Epithelial cell of umbilical artery (primary cell): ENCODE measurements at places on chromosomes 11 and 22. TPM values are rescaled to one million over a fixed set of nuclear protein-coding genes. Genes with fewer than 3 reads are reported as not detected.

Gene UBE4A
- total RNA-seq = 24.7 and 29.3 TPM in 2 replicates

Gene SLC25A18
- not detected in 2 replicates for total RNA-seq

Gene HEPHL1
- not detected in 2 replicates for total RNA-seq

Gene TIGD3
- 0.32 TPM in 1 of 2 replicates, not detected in the other for total RNA-seq

Gene KCNQ1OT1
- 0.65 and 1.5 TPM in 2 replicates for total RNA-seq

Gene NCF4
- under 0.01 TPM in 1 of 2 replicates, not detected in the other for total RNA-seq

Gene CACNA1I
- total RNA-seq = not detected in 2 replicates

Gene UBQLN3
- total RNA-seq = not detected in 2 replicates

Gene SAA2
- not detected in 2 replicates for total RNA-seq

Gene MPPED1
- total RNA-seq = under 0.01 TPM in 1 of 2 replicates, not detected in the other

Gene POTEH
- total RNA-seq = not detected in 2 replicates

Gene ART1
- total RNA-seq = not detected in 2 replicates

Gene NUDT8
- total RNA-seq = 12.8 and 19.5 TPM in 2 replicates
